ENCODE measurements at places on chromosomes 6 and 20. TPM values are rescaled to one million over a fixed set of nuclear protein-coding genes. Genes with fewer than 3 reads are reported as not detected.

DNA sequence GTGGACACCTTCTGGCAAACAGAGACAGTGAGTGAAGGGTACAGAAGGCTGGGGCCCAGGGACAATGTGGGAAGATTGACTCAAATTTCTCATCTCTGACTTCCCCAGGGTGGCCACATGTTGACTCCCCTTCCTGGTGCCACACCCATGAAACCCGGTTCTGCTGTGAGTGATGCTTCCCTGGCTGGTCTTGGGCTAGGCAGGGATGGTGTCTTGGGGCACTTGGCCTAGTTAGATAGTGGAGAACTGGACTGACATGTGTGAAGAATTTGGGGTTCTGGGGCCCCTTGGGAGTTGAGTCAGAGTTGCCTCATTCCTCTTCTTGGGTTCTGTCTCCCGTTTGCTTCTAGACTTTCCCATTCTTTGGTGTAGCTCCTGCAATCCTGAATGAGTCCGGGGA, 34.2 kb downstream of the GSS start:
- H3K36me3 ChIP-seq = peaks cover 2% of the 10 kb centered on the region
- H3K4me1 ChIP-seq = no peaks in the 10 kb centered on the region
- H3K4me3 ChIP-seq = no peak overlapping the region
- H3K27ac ChIP-seq = no peak overlapping the region
- no peaks in the 10 kb centered on the region for H3K27me3 ChIP-seq
- DNase-seq = no peak

GRCh38 chr6:40419377-40419776, 167.8 kb downstream of the LRFN2 start:
- H3K4me3 ChIP-seq = no peak overlapping the region
- H3K4me1 ChIP-seq = no peaks in the 10 kb centered on the region
- H3K36me3 ChIP-seq = no peaks in the 10 kb centered on the region
- H3K27me3 ChIP-seq = no peaks in the 10 kb centered on the region
- DNase-seq = no peak

The EMILIN3 gene
- total RNA-seq = not detected

The NHLRC1 gene
- 0.89 TPM for total RNA-seq

The RHAG gene
- not detected for total RNA-seq

All from natural killer cell (primary cell).